T-helper 2 cell treated with Interferon-gamma antibody and Interleukin-4, amounts not matched to agents 5 μg/mL and 100 μg/mL, for 36 hours (primary cell): ENCODE measurements at places on chromosomes 12 and 14.

GRCh38 chr12:25625146-25625545 is 72.1 kb upstream of the LMNTD1 start:
- no peak overlapping the region for H3K27ac ChIP-seq
- peaks cover 2% of the 10 kb centered on the region for H3K27me3 ChIP-seq
- no peak overlapping the region for H3K4me3 ChIP-seq
- no peaks in the 10 kb centered on the region for H3K36me3 ChIP-seq
- DNase-seq = no peak

DNA sequence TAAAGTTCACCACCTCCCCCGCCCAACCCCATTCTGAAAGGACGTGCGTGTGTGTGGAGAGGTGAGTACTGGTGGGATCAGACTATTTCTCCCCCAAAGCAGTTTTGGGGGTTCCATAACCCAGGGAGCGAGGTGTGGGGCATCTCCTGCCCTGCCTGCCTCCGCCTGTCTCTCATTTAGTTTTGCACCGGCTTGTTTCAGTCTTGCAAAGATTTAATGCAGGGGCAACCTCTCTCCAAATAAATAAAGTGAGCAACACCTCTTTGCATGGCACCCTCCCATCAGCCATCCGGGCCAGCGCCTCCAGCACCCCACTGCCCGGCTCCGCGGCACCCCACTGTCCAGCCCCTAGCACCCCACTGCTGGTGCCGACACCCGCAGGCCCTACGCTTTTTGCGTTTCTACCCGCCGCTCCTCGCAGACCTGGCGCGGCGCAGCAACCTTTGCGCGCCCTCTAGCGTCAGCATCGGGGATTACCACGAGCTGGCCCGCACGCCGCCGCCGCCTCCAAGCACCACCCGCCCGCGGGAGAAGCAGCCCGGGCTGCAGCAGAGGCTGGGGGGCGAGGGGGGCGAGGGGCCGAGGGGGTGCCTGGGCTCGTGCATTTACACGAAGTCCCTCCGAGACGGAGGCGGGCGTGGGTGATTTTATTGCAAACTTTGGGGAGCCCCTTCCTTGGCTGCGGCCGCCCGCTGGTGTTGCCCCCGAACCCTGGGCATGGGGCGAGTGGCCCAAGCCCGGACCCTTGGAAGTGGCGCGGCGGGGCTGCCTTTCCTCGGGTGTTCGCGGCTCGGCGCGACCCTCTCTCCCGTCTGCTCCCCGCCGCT is 55.8 kb upstream of the VRK1 start:
- H3K27me3 ChIP-seq = peaks cover 78% of the 10 kb centered on the region
- H3K4me3 ChIP-seq = peak overlapping the region; percentile 66
- no peak overlapping the region for H3K27ac ChIP-seq
- peaks cover 2% of the 10 kb centered on the region for H3K4me1 ChIP-seq
- H3K36me3 ChIP-seq = no peaks in the 10 kb centered on the region
- DNase-seq = peak; percentile 68

- peaks cover 31% of the 10 kb centered on the region for H3K36me3 ChIP-seq
- H3K27me3 ChIP-seq = no peaks in the 10 kb centered on the region
- no peak overlapping the region for H3K4me3 ChIP-seq
Measured at GRCh38 chr12:7154901-7155470, 24.8 kb downstream of the CLSTN3 start.

DNA sequence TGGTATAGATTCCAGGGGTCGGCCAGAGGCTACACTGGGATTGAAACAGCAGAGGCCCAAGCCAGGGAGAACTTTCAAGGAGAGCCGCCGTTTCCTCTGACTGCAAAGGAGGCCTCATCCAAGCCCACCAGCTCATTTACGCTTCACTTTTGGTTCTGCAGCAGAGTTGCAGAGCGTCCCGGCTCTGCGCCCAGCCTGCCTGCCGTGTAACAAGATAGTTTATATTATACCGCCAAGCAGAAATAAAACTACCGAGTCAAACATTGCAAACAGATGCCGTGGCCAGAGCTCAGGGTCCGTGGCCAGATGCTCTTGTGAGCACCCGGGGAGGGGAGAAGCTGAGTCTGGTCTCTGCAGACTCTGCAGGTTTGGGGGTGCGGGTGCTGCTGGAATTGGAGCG is 60.7 kb upstream of the TBX3 start:
- H3K27me3 ChIP-seq = no peaks in the 10 kb centered on the region
- H3K27ac ChIP-seq = no peak overlapping the region
- no peaks in the 10 kb centered on the region for H3K36me3 ChIP-seq
- no peak overlapping the region for H3K4me3 ChIP-seq
- no peaks in the 10 kb centered on the region for H3K4me1 ChIP-seq
